Pulmonary artery endothelial cell (primary cell): ENCODE measurements at places on chromosomes 11 and 22. TPM values are rescaled to one million over a fixed set of nuclear protein-coding genes. Genes with fewer than 3 reads are reported as not detected.

The CSF2RB gene
- total RNA-seq, result 8.9 and 12.1 TPM in 2 replicates

The CYP2R1 gene
- 10.8 and 14.2 TPM in 2 replicates for total RNA-seq

The TRAF6 gene
- 7.6 and 11.5 TPM in 2 replicates for total RNA-seq

The LMO1 gene
- not detected in 2 replicates for total RNA-seq
